Effector memory CD8-positive, alpha-beta T cell (primary cell): ENCODE measurements at places on chromosomes 12 and 14.

- no peak for DNase-seq
These were observed 15.8 kb upstream of the SLC16A7 start for GRCh38 chr12:59580050-59580449.

- no peak for DNase-seq
These were observed 473.0 kb downstream of the RAD51B start for GRCh38 chr14:68292441-68293215.

DNA sequence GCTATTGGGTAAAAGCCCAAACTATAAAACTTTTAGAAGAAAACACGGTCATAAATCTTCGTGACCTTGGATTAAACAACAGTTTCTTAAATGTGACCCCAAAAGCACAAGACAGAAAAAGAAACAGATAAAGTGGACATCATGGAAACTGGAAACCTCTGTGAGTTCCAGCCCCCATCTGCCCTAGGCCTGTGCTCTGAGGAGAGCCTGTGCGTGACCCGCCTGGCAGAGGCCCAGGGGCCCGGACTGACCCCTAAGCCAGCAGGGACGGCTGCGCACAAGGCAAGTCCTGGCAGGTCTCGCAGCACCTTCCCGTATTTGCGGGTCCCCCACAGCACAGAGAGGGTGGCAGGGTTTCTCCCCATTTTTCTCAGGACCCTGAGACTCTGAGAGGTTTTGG lies 76.0 kb downstream of the CHGA start:
- no peak for DNase-seq

- DNase-seq = no peak
These were observed 226.1 kb upstream of the DIO3 start for GRCh38 chr14:101335061-101335661.

- DNase-seq = no peak
These were observed 140.4 kb upstream of the NRXN3 start for GRCh38 chr14:78029601-78030372.

DNA sequence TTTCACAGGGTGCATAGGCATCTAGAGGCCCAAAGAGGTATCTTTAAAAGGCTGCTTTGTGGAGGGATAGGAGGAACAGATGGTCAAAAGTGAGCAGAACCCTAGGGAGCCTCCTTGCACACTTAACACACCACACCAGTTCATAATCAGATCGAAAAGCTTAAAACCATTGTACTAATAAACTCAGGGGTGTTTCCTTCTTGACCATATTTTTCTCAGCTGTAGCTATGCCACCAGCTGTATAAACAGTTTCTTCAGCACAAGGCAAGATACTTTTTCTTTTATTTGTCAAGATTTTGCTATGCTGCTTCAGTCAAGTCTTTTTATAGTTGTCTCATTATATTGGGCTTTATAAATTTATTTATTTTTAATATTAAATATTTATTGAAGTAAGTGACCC lies 88.7 kb downstream of the RIC8B start:
- no peak for DNase-seq
